Amniotic epithelial cell (primary cell): ENCODE measurements at places on chromosomes 5 and 9.

DNA sequence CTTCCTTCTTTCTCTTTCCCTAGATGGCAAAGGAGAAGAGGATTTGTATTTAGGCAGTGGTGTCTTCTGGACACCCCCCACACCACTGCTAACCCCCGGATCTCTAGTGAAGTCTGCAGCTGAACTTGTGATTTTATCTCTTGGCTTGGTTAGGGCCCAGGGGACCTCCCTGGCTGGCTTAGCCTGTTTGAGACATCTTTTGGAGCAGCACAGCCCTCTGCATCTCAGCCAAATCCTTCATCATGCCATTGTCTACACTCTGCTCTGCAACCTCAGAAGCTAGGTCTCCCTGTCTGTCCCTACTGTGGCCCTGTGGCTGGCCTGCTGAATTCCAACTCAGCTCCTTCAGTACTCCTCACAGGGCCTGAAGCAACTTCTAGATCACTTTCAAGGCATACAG, 81.7 kb downstream of the MUSK start:
- no peak for DNase-seq

DNA sequence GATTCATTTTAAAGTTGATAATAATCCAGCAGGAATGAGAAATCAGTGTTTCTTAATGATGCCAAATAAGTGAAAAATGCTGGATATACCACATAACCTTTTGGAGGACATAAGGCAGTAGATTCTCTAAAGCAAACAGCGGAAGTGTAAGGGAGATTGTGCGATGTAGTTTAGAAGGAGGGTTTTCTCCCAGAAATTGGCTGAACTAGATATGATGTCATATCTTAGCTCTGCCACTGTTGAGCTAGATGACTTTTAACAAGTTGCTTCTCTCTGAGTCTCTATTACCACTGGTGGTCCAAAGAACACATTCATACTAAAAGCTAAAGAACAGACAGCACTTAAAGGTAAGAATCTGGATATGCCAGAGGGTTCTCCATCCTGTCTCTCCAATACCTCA, 107.0 kb downstream of the NR6A1 start:
- no peak for DNase-seq

- peak; percentile 38 for DNase-seq
Measured at GRCh38 chr9:136644593-136645351, 17.9 kb upstream of the EGFL7 start.

GRCh38 chr9:120716483-120716882, 2.2 kb upstream of the MEGF9 start:
- DNase-seq: no peak

- DNase-seq: no peak
Measured at GRCh38 chr5:99272576-99272975, 343.8 kb upstream of the CHD1 start.

- DNase-seq: no peak
Measured at GRCh38 chr5:156892223-156892622, 42.1 kb downstream of the PPP1R2B start.
